GM18507 (cell line): ENCODE measurements at places on chromosomes 3 and 15.

DNA sequence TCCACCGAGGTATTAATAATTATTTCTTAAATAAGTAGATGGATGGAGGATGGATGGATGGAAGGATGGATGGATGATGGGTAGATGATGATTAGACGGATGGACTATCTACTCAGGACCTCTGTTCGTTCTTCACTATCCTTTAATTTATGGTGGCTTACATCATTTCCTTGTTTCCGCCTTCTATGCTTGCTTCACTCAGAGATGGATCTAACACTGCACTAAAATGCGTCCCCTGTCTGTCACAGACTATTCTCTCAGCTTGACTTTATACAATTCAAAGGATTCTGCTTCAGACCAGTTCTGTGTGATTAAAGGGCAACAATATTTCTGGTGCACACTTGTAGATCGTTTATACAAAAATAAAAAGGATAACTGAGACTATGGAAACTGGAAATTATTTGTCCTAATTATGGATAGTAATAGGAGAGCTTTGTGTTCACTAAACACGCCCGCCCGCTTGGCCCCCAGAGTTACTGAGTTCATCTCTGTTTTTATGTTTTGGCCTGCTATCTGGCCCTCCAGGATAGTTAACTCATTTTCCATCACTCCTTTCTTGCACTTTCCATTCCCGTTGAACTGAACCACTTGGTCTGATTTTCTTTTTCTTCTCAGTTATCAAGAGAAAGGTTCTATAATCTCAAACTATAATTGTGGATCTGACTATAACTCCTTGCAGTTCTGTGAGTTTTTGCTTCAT, 41.4 kb upstream of the CA12 start:
- DNase-seq, result no peak

- no peak for DNase-seq
These were observed 27.1 kb upstream of the VPS8 start for GRCh38 chr3:184784731-184785500.

DNA sequence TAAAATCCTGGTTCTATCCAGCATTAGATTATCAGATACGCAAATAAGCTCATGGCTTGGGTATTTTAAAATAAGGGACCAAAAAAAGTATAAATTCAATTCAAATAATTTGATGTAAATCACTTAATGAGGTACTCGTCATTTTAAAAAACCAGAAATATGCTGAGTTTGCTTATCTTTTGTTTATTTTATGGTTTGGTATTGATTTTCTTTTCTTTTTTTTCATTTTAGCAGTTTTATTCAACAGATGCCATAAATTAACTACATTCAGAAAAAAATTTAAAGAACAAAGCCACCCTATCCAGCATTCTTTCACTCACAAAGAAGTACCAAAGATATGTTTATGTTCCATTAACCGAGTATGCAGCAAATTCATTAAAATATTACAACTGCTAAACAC, 22.6 kb downstream of the DENND4A start:
- DNase-seq, result no peak

DNA sequence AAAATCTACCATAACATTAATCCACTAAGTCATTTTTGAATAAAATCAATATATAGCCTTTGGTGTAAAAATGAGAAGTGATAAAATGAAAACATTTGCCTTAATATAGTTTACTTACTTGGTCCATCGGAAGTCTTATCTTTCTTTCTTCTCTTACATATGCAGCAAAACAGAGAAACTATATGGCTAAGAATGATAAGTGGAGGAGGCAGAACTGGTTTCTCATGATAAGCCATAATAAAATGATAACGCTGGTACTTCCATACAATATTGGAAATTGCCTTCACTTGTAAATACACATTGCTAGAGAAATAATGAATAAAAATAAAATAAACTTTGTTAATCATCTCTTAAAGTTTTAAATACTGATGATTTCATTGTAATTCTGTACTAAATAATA, 47.8 kb upstream of the USP50 start:
- DNase-seq, result no peak

DNA sequence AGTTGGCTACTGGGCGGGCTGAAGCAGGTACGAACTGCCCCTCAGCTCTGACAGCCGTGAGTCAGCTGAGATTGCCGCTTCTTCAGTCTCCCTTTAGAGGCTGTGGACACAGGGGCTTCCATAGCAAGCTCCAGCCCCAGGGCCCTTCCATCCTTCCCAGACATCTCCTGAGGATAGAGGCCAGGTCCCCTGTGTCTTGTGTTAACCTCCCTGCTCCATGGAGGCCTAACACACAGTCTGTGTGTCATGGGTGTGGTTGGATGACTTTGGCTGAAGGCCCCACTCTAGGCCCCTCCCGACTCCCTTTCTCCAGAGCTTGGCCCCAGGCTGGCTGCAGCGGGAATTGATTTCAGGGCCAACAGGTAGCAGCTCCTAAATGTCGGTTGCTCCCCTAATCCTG, 116.1 kb upstream of the TLE3 start:
- DNase-seq, result no peak

DNA sequence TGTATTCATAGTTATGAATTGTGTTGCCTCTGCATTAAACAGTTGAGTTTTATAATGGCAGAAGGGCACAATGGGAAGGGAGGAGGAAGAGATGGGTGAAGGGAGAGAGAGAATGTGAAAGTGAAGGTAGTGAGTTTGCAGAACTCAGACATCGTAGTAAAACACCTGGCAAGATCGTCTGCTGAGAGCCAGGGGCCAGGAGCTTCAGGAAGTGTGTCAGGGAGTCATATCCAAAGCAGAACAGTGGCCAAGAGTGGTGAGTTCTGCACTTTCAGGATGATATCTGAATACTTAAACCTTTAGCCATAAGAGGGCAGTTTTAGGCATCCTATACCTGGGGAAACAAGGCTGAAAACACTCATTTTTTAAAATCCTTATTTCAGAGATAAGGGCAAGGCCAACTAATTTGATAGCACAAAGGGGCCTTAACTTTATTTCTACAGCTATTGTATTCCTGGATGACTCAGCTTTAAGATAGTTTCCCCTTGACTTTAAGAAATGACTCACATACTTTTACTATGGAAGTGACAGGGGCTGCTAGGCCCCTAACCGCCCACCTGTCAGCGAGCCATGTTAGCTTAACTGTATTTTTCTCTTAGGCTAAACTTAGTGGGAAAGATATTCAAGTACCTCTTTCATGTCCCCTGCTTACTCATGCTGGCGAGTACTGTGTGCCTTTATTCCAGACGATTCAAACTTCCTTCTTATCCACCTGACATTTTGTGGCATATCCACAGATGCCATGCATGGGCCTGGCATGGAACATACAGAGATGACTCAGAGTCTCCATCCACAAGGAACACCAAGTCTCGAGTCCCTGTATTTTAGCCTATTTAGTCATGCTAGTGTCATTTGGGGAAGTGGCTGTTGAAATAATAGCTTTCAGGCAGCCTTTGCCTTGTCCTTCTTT, 53.9 kb downstream of the RLBP1 start:
- DNase-seq, result peak; percentile 25

GRCh38 chr15:52121896-52122295, 9.3 kb upstream of the BCL2L10 start:
- DNase-seq, result no peak

DNA sequence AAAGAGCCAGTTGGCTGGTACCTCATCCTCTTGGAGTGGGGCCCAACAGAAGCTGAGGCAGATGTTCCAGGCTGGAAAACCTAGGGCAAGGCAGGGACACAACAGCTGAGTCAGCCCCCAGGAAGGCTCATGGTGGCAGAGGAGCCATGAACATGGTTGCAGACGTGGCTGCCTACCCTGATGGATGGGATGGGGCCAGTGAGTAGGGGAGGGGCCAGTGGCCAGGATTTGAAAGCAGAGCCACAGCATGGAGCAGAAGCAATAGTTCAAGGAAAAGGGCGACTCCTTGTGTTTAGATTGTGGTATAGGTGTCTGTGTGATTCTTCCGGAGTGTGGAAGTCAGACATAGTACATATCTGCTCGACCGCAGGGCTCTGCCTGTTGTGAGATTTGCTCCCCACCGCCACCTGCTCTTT, 24.2 kb downstream of the PXYLP1 start:
- no peak for DNase-seq

- no peak for DNase-seq
These were observed 185.2 kb upstream of the ARL6 start for GRCh38 chr3:97579365-97579764.

- no peak for DNase-seq
These were observed 31.2 kb downstream of the GOLGB1 start for GRCh38 chr3:121718205-121718846.

GRCh38 chr15:25939122-25939521, 76.0 kb upstream of the ATP10A start:
- DNase-seq, result no peak

DNA sequence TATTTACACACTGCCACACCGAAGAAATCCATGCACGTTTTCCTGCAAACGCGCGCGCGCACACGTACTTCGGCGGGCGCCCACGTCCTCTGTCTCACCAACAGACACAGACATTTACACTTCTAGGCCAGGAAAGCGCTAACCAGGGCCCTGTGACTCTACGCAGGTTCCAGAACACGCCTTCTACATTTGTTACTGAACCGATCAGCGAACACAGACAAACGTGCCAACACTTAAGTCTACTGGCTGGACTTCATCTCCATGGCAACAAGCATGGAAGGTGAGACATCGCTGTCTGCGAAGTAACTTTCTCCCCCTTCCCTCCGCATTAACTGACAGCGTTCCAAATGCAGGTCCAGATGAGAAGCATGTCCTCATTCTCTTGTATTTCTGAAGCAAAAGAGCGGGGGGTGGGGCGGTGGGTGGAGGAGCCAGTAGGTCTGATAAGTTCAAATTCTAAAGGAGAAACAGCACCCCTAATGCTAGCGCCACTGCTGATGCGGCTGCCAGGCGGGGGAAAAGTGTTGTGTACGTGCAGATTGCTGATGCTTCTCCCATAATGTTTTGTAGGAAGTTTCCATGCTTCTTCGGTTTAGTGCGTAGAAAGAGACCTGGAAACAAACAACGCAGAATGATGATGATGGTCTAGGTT, at the start of gene CTXN2:
Gene CTXN2, plus strand, starts transcription at position 92 of the 652 bp plus-strand sequence. CDS start 9,636 bp downstream, outside the sequence.
- no peak for DNase-seq

DNA sequence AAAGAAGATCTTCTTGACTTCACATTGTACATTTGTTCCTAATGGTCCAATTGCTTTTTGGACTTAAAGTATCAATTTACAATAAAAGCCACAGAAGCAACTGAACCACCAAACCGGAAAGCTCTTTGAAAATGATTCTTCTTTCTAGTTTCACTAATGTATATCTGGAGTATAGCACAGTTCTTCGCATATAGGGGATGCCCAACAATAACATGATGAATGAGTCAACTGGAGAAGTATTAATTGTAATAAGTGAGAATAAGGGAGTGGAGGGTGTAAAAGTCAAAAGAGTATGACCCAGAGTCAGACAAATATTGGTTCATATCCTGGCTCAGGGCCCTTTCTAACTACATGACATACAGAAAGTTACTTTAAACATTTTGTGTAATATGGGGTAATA, 425.2 kb downstream of the ZBTB20 start:
- no peak for DNase-seq

DNA sequence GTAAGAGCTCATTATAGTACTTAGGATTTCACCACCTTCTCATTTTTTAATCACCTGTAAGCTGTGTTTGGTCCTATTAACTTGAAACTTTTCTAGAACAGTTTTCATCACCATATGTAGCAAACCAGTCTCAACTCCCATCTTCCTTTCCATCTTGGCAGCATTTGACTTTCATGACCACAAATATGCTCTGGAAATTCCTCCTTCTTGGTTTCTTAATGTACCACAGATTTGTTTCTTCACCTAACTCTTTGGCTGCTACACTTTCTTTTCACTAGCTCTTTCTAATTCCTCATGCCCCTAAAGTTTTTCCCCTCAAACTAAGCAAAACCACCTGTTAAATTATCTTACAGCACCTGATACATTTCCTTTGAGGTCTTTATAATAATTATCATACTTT, 13.2 kb upstream of the NMB start:
- DNase-seq, result no peak

DNA sequence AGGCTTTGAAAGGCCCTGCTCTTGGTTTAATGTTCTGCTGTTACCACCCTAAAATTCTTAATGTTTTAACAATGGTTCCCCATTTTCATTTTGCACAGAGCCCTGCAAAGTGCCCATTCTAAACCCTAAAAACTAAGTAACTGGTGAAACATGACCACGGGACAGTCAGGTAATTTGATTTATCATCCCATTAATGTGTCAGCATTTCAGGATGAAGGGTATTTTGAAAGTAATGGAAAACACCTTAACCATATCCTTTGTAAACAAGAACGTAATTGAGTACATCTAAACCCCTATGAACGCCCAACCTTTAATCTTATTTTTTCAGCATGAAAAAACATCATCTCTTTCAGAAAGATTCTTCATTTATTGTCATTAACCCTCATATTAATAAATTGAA, 164.9 kb upstream of the IL12A start:
- no peak for DNase-seq

DNA sequence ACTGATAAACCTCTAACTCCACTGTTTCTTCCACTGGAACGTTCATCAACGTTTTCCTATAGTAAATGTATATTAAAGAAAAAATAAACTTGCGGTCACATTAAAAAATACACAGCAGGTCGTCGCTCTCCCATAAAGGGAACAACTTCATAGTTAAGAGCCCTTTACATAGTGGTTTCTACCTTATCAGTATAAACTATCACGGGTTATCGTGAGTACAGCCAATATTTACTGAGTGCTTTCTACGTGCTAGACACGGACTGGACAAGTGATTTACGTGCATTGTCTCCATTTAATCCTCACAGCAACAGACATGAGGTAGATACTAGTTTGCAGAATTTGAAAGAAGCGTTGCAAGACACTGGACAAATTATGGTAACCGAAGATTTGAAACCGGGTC, 964 bp upstream of the TASOR start:
- DNase-seq, result no peak

DNA sequence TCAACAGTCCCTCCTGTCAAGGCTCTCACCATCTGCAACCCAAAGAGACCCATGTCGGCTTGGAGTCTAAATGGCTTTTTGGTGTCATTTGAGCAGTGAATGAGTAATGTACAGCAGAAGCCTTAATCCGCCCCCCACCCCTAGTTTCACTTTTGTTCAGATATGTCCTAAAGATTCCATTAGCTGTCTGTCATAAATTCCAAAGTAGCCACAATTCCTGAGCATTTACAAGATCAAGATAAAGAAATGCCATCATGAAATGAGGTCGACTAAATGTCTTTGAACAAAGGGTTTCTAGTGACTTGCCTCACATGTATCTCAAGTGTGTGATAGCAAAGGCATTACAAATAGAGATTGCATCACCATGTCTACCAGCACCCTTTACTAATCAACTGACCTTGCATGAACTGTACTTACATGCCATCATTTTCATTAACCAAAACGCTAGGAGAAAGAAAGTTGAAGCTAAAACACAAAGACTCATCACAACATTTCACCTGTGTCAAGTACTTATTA, 123.8 kb upstream of the PHLDB2 start:
- no peak for DNase-seq

DNA sequence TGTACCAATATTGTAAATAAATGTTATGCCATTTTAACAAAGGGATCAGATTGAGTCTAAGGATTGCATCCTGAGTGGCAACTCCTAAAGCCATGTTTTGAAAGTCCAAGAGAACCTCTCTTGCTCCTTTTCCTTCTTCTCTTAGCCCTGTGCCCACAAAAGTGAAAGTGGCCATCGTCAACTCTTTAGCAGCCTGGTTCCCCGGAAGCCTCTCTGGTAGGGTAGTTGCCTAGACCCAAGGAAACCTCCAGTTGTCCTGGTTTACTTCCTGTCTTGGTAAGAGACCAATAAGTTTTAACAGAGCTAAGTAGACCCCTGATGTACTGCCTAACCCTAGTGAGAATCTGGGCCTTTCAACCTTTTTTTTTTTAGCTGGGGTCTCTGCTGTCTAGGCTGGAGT, 10.2 kb upstream of the ITPKA start:
- no peak for DNase-seq
